Mammary epithelial cell (primary cell): ENCODE measurements at places on chromosomes 5 and 9. TPM values are rescaled to one million over a fixed set of nuclear protein-coding genes. Genes with fewer than 3 reads are reported as not detected.

Gene IGIP
- total RNA-seq = 4.5 TPM

DNA sequence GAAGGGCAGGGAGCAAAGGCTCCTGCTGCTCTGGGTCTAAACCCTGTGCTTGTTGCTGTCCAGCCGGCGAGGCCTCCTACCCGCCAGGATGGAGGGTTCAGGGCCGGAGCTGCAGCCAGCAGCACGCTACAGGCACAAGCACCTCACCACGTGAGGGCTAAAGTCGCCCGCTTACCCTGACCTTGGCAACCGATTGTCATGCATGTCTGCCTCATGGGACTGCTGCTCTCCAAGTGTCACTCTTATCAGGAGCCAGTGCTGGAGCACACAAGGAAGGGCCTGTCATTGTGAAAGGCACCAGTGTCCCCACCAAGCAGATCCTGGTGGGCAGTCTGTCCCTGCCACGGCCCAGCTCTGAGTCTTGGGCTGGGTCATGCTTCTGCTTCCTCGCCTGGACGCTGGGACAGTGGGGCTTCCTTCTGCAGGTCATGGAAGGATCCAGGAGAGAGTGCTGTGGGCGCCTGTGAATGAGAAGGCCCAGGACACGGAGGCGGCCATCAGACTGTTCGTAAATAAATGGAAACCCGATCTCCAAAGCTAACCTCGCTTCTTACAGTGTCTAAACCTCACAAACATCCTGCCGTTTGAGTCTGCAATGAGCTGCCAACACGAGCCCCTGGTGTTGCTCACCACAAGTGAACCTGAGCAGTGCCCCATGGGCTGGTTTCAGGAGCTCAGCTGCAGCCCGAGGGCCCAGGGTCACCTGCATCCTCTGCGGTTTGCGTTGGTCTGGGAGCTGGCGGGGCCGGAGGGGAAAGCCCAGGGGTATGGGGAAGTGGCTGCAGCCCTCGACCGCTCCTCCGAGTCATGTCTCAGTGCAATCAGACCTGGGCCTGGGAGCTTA, 58.2 kb upstream of the RXRA start:
- no peak for DNase-seq

DNA sequence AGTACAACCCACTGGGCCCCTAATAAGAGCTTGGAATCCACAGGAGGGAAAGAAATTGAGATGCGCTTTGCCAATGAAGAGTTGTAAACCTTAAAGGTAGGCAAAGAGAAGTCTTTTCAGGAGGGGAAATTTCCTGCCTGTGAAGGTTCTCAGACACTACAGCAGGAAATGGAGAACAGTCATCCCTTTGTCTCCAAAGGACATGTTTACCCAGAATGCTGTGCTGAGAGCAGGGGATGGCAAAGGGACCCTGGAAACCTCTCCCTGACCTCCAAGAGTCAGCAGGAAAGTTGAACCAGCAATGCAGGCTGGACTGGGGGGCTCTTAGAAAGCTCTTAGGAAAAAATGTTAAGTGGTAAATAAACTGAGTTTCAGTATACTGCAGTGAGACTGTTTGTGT, 103.2 kb downstream of the AK8 start:
- DNase-seq = no peak

DNA sequence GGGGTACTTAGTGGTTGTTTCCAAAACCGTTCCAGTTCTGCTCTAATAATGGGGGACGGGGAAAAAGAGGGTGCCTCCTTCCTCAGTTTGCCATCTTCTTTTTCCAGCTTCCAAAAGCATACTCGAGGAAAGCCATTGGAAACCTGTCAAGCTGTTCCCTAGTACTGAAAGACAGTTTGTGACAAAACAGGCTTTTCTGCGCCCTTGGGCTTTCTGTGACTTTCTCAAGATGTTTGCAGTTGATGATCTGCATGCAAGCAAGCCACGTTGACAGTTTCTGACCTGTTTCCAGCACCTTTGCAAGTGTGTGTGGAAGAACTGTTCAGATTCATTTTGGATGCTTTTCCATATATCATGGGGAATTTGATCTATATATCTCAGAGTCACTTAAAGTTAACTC, 26.7 kb upstream of the PALM2AKAP2 start:
- DNase-seq = no peak

- DNase-seq = peak; percentile 53
These were observed 714 bp downstream of the UBE2D2 start for GRCh38 chr5:139561655-139562451.

Gene HACD4
- total RNA-seq = 0.67 TPM

Gene COX7C
- 364 and 372 TPM in 2 replicates for total RNA-seq

Gene RXFP3
- not detected in 2 replicates for total RNA-seq

DNA sequence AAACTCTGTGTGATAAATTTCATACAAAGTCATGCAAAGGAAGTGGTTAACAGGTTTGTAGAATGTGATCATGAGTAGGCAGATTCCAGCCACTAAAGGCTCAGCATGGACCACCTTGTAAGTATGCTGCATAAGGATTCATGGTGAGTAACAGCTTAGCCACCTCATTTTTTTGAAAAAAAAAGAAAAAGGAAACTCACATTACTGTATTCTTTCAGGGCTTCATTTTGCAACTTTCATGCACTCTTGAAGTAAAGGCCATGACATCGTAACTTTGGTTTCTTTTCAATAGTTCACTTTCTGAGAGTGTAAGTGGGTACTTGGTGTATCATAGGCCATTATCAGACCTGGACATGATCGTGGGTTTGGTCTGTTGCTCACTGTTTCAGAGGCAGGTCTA, 175.1 kb downstream of the PCSK1 start:
- peak; percentile 28 for DNase-seq

GRCh38 chr5:17412760-17413671, 85.0 kb upstream of the TAF11L2 start:
- DNase-seq = no peak

DNA sequence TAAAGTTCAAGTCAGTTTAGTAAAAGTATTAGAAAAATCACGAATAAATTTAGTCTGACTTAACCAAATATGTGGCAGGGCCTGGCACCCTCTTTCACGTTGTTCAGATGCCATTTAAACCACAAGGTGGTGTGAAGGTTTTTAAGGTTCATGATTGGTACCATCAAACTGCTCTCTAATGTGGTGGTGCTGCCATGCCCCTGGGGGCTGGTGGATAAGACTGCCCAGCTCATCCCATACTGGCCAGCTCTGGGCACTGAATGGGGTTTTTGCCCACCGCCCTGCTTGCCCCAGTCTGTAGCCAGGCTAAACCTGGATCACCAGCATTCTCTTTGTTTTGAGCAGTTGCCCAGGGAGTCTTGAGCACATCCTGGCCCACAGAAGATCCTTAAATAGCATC, 159.3 kb downstream of the GABBR2 start:
- no peak for DNase-seq

DNA sequence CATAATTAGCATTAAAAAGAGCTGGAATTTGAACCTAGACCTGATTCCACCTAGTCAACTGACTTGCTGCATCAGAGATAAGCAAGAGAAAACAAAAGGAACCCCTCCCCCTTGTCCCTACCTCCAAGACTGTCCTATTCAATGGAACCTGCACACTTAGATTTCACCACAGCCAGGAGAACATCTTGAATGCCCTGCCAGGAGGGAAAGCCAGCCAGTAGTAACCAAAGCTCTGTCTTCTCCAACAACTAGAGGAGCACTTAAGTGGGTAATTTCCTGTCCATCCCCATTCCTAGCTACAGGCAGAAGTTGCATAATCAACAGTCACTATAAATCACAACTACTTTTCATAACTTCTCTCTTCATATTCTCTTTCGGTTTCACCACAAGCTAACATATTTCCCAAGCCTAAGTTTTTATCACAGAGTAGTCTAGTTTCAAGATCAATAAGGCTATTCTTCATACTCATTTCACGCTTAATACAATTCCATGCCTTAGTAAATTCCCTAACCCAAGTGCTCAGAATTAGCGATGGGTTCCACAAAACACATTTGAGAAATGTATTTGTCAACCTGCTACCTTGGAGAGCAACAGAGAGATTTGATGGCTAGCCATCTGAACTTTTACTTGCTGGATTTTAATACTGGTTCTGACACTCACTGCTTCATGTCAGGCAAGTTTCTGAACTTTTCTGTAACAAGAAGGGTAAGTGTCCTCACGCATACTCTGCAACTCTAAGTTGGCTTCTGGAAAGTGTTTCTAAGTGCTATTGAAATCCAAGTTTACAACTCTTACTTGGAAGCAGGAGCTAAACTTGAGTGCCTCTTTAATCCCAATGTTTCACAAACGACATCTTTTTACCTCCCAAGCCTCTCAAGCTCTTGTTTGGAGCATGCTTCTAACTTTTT, 2.0 kb downstream of the DENND1A start:
- DNase-seq = no peak

GRCh38 chr9:129489838-129490582, 130.9 kb downstream of the C9orf50 start:
- DNase-seq = no peak

- no peak for DNase-seq
These were observed 24.6 kb downstream of the LEAP2 start for GRCh38 chr5:132898094-132898493.

Gene YTHDC2
- 31.3 TPM for total RNA-seq

- peak; percentile 59 for DNase-seq
These were observed 3.5 kb upstream of the PDLIM7 start for GRCh38 chr5:177500685-177501522.

DNA sequence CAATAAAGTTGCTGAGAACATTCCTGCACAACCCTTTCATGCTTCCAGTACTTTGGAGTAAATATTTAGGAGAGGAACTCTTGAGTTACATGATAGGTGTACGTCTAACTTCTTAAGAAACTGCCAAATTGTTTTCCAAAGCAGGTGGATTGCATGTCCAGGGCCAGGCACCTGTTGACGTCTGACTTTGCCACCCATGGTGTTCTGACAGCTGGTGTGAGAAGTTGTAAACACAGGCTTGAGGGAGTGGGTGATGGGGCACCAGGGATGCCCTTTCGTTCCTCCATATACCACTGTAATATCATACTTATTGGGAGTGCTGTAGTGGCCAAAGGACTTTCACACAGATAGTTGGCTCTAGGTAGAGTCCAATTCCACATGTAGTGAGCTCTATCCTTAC, 352.1 kb downstream of the GADD45G start:
- DNase-seq = no peak

GRCh38 chr9:137721899-137722298, 103.1 kb downstream of the EHMT1 start:
- no peak for DNase-seq

DNA sequence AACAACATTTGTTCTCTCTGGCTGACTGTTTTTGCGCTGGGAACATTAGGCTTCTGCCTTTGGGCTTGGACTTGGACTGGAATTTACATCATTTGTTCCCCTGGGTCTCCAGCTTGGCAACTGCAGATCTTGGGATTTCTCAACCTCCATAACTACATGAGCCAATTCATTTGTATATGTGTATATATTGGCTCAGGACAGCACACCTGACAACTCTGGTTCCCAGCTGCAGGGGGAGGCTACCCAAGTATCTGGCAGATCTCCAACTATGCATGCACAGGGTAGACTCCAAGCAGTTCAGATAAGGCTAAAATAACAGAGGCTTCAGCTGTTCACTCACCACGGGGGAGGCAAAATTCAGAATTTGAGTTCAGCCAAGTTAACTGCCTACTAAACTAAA, 31.6 kb upstream of the F2RL1 start:
- DNase-seq = peak; percentile 69

DNA sequence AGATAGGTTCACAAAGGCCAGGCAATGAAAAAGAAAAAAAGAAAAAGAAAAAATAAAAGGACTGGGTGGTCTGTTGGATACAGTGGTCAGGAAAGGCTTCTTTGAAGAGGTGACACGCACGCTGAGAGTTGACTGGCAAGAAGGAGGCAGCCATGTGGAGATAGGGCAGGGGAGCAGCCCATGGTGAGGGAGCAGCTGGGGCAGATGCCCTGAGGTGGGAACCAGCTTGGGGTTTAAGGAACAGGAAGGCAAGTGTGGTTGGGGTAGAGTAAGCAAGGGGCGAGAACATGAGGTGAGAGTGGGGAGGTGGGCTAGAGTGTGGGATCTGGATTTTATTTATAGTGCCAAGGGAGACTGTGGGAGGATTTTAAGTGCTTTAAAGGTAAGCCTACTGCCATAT, 6.8 kb downstream of the ENHO start:
- DNase-seq = no peak

- DNase-seq = peak; percentile 27
These were observed 14.2 kb upstream of the ZNF883 start for GRCh38 chr9:113026200-113026599.

GRCh38 chr5:376799-377325, 55.3 kb downstream of the AHRR start:
- no peak for DNase-seq

GRCh38 chr5:124050120-124050770, 538.3 kb downstream of the CSNK1G3 start:
- DNase-seq = no peak
